CD4-positive, alpha-beta T cell treated with Interleukin-12 subunit alpha and Interleukin-12 subunit beta, for 1 hour (primary cell): ENCODE measurements at places on chromosomes 7 and 10.

DNA sequence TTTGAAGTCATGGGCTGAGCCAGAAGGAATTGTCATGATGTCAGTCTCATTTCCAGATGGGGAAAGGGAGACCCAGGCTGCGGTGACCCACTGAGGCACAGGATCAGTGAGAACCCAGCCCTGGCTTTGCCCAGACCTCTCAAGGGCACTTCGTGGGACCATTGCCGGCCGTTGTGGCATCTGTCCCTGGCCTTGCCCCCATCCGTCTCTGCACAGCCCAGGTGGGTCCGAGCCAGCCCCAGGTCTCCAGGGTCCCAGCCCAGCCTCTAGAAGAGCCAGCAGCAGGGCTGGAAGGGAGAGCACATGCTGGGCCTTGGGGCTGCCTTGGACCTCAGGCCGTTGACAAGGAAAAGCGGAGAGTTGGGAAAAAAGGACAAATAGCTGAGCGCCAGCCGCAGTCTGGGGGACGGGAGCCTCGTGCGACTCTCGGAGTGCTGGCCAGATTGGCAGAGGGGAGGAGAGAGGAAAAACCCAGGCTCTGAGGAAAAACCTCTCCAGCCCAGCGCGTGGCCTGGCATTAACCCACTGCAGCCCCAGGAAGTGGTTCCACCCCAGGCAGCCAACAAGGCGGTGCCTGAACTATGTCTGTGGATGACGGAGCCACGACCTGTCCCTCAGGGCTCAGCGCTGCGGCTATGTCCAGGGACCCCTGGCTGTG, 30.2 kb downstream of the GRIFIN start:
- DNase-seq, result no peak

- no peak for DNase-seq
These were observed 39.1 kb upstream of the TMEM236 start for GRCh38 chr10:17712717-17713471.

DNA sequence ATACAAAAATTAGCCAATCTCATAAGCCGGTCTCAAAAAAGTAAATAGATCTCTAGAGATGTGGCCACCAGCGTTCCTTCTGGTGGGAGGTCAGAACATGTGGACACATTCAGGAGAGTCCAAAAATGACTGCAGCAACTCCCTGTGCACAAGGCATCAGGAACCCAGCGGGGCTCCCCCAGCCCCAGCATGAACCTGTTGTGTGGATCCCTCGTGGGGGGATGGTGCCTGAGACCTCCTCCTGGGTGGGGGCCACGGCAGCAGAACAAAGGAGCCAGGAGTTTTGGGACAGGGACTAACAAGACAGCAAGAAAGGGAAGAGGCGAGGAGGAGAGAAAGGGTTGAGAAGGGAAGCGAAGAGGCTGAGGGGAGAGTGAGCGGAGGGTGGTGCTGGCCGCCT, 121.8 kb downstream of the WDR37 start:
- DNase-seq, result no peak

DNA sequence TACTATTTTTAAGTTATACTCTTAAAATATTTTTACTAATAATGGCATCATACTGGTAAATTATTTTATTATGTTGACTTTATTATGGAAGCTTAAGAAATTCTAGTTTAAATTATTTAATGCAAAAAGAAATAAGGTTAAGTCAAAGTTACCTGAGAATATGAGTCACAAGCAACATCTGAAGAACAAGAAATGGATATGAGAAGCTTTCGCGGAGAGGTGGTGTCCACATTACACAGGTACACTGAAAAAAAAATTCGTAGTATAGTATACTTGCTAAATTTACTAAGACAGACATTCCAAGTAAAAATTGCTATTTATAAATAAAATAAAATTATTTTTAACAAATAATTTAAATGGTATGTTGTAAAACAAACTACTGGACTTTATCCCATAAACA, 143.8 kb downstream of the AVL9 start:
- DNase-seq, result no peak

GRCh38 chr7:33157311-33157710, 27.9 kb downstream of the BBS9 start:
- no peak for DNase-seq

DNA sequence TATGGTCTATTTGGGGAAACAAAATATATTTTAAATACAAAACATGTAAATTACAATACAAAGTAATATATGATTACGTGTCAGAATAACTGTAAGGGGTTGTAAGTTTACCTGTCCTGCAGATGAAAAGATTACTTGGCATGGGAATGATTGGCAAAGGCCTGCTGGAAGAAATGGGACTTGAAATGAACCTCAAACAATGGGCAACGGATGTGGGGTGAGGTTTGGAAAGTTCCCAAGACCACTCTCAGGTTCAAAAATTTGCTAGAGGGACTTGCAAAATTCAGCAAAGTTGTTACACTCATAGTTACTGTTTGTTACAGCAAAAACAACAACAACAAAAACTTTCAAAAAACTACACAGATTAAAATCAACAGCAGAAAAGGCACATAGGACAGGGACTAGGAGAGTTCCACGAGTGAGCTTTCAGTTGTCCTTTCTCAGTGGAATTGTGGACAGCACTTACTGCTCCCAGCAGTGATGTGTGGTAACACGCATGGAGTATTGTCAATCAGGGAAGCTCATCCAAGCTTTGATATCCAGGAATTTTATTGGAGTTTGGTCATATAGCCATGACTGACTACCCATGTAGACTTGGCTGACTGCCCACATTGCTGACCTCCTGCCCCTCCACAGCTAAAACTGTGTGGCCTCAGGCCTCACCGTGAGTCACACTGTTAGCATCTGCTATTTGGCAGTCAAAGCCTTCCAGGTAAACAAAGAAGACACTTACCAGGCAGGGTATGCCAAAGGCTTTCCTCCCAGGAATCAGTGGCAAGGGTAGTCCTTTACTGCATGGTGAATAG, 43.8 kb downstream of the EXOC6 start:
- DNase-seq, result no peak

- DNase-seq, result no peak
These were observed 71.3 kb downstream of the MTPN start for GRCh38 chr7:135905858-135906257.

GRCh38 chr7:111029141-111029572, 61.8 kb upstream of the LRRN3 start:
- DNase-seq, result no peak

DNA sequence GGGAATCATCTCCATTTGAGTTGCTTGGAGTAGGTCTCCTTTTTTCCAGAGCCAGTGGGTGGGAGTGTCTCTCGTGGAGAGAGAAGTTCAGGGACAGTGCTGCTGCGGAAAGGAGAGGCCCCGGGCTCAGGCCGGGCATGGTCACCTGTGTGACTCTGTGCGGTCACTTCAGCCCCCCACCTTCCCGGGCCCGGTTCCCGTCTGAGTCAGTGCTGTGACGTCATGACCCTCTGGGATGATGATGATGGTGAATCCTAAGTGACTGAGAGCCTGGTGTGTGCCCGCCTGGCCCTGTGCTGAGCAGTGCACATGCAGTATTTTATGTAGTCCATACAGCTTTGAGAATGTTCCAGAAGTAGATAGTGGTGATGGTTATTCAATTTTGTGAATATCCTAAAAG, 32.6 kb upstream of the AP5Z1 start:
- DNase-seq, result no peak

DNA sequence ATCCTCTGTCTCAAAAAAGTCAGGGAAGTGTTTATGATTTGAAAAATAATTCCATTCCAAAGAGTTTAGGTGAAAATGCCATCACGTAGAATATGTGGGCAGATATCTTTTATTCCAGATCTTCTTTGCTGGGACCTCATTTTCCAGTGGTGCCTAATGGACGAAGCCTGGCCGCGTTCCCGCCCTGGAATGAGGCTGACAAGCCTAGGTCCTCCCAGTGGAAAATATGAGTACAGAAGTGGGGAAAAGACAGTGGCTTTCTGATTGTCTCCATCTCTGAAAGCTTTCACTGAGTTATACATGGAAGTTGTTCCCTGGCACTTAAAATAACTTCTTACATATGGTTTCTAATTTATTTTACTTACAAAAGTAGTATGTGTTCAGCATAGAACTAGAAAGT, 139.4 kb downstream of the TACC2 start:
- no peak for DNase-seq

- no peak for DNase-seq
These were observed 52.5 kb downstream of the VWA2 start for GRCh38 chr10:114291516-114291915.

DNA sequence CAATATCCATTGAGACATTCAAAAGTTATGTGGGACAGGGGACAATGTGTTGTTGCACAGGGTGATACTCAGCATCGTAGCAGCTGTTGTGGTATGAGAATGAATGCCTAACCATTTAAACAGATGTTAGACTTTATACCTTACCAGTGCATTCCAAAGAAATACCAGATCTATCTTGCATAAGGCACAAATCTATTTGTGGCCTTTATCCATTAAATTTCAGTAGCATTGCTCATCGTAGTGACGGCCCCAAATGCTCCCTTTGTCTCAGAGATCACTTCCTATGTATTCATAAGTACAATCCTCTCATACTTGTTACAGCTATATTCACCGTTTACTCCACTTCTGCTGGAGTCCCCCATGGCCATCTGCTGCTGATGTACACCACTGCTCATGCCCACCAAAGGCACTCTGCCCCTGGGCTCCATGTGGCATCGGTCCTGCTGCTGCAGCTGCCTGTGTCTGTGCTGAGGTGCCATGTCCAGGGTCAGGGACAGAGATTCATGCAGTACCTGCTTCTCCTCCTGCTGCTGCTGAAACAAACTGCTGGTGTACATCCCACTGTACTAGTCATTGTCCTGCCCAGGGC, 96.3 kb downstream of the CPED1 start:
- DNase-seq, result no peak

DNA sequence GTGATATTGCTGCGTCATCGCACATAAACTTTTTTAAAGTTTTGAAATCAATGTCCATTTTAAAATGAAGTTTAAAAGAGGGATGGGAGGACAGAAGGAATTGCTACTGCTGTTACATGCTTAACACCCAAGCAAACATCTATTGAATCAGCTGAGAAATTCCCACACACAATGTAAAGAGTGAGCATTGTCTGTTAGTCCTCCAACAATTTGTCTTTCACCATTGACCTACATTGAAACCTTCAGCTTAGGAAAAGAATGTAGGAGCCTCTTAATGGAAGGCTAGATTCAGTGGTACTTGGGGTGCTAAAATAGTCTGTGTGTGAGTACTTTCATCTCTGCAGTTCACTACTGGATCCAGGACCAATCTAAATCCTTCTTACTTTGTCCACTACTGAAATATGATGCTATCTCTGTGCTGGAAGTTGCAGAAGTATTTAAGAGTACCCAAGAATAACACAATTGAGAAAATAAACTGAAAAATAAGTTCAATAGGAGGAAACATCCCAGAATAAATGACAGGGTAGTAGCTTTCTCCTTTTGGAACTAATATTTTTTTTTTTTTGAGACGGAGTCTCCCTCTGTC, 23.8 kb upstream of the FBXW4 start:
- no peak for DNase-seq

- no peak for DNase-seq
These were observed 31.6 kb upstream of the ZNF488 start for GRCh38 chr10:47415520-47416304.

- no peak for DNase-seq
These were observed 140.6 kb downstream of the KCNMA1 start for GRCh38 chr10:77496941-77497420.

DNA sequence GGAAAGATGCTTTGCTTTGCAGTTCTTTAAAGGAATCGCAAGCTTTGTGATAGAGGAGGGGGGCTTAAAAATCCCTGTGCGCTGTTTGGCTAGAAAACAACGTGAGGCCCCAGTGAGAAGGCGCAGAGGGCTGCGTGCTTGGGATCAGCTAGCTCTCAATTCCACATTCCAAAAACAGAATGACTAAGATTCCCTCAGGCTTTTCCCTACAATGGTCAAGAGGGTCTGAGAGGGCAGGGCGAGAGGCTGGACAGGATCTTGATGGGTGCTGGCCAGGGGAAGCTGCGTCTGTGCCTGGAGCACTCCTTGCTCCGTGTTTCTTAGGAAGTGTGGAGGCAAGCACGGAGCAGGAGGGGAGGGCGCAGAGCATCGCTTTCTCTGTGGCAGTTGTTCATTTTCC, 72.1 kb upstream of the INHBA start:
- no peak for DNase-seq

GRCh38 chr10:109934958-109935793, 11.9 kb upstream of the XPNPEP1 start:
- no peak for DNase-seq

DNA sequence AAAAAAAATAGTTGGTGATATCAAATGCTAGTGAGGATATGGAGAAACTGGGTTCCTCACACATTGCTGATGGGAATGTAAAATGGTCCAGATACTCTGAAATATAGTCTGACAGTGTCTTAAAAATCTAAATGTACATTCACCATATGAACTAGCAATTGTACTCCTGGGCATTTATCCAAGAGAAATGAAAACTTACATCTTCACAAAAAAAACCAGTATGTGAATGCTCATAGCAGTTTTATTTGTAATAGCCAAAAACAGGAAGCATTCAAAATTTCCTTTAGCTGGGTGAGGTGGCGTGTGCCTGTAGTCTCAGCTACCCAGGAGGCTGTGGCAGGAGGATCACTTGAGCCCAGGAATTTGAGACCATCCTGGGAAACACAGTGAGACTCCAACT, 2.1 kb upstream of the SSC4D start:
- no peak for DNase-seq

- DNase-seq, result no peak
These were observed 202.3 kb downstream of the HERPUD2 start for GRCh38 chr7:35492451-35493175.

DNA sequence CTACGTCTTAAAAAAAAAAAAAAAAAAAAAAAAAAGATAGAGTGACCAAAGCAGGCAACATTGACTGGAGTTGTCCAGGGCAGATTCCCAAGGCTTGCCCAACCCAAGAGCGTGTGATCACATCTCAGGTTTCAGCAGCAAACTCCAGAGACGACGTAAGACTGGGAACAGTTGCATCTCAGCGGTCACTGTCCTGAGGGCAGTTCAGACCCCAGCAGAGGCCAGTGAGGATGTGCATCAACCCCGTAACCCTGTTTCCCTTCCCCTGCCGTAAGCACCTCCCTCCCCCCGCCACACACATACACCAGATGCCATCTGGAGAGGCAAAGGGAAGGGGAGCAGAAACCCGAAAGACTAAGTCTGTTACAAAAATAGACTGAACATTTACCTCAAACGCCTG, 19.3 kb upstream of the TOMM7 start:
- no peak for DNase-seq

DNA sequence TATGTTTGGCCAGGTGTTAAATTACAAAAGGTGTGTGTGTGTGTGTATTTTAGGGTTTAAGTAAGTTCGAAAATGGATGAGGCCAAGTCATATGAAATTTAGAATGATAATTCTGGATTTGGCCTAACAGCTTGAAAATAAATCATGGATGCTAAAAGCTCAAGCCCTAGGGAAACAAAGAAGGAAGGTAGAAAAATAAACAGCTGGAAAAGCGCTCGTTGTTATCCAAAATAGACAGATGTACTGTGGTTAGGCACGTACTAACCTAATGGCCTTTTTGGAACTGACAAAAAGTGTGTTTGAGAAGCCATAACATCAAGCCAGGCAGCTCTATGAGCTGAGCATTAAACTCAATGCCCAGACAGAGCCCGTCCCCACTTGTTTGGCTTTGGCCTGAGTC, 17.5 kb upstream of the PALS2 start:
- no peak for DNase-seq

- DNase-seq, result peak; percentile 19
These were observed 13.8 kb upstream of the TMEM120A start for GRCh38 chr7:76008156-76008687.

- no peak for DNase-seq
These were observed 208.8 kb downstream of the KCNMA1 start for GRCh38 chr10:77428691-77429395.
